ENCODE measurements at places on chromosomes 3 and 15.

DNA sequence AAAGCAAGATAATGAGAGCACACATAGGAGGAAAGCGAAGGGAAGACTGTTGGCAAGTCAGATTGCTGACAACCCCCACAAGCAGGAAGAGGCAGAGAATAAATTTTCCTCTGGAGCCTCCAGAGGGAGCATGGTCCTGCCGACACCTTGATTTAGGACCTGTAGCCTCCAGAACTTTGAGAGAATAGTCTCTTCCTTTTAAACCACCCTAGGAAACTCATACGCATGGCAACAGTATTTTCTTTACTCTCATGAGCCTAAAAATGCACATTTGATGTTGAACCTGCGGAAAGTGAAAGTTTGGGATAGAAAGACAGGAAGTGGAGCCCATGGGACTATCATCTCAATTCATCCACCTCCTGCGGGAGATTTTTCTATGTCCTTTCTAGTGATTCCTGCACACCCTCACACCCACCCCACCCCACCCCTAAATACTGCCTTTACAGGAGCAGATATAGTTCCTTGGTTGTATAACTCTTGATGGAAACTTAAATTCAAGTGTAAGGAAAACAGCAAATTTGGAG lies 116.7 kb upstream of the LPP start:
- no peak for DNase-seq

DNA sequence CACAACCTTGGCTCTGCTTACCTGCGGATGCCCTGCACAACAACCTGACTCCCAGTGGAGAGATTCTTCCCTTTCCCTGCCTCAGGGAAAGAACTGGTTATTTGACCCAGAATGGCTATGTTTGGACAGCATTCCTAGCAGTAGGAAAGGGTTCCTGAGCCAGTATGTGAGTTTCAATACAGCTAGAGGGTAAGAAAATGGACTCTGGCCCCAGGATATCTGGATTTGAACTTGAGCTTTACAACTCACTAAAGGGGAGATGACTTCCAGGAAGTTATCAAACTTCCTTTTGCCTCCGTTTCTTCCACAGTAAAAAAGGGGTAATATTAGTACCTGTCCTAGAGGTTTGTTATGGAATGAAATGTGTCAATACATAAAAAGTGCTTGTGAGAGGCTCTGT lies 28.1 kb upstream of the PLSCR4 start:
- no peak for DNase-seq

GRCh38 chr15:40750885-40751284 lies 4.2 kb downstream of the RMDN3 start:
- DNase-seq: no peak

DNA sequence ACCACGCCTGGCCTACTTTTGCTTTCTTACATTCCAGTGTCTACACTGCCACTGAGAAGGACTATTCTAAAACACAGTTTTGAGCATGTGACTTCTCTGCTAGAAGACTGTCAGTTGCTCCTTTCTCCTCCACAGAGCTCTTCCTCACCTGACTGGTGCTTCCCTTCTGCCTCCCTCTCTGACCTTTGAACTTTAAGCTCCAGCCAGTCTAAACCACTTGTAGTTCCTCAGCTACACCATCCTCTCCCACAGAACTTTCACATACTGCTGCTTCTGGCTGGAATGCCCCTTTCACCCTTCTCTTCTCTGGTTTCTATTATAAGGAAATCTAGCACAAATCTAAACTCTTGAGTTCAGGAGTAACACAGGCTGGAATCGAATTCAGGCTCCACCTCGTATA lies 9.1 kb downstream of the NCEH1 start:
- DNase-seq: no peak

GRCh38 chr3:66303491-66303901 lies 82.7 kb downstream of the SLC25A26 start:
- no peak for DNase-seq

GRCh38 chr15:50148362-50148963 lies 29.4 kb upstream of the ATP8B4 start:
- no peak for DNase-seq

- DNase-seq: no peak
Observed at GRCh38 chr15:43406189-43406588, 35.3 kb downstream of the TUBGCP4 start.

GRCh38 chr3:134394380-134394779 lies 20.1 kb upstream of the AMOTL2 start:
- no peak for DNase-seq

- DNase-seq: no peak
Observed at GRCh38 chr3:127152684-127153505, 40.0 kb upstream of the PRR23E start.

- peak; percentile 87 for DNase-seq
Observed at GRCh38 chr3:101561630-101562328, at the start of gene TRMT10C. TSS of gene TRMT10C (plus strand) at chr3:101561868. CDS start at chr3:101564782, 2,914 bp downstream.

DNA sequence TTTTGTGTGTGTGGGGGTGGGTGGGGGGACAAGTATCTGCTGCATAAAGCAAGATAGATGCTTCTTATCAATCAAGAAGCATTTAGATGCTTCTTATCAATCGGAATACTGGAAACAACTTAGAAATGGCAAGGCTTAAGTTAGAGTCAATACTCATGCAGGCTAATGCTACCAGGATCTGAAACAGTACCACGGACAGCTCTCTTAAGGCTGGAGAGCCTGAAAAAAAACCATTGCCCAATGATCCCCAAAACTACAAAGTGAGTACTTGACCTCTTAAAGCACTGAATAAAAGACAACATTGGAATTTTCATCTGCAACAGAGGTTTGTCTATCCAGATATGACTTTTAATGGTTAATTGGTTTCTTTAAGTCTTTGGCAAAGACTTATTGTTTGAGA lies 262.3 kb downstream of the GAP43 start:
- DNase-seq: no peak

- no peak for DNase-seq
Observed at GRCh38 chr15:27674826-27675225, 424.3 kb downstream of the OCA2 start.

- peak; percentile 70 for DNase-seq
Observed at GRCh38 chr3:27666708-27667107, 55.4 kb downstream of the EOMES start.
